AG09309 (cell line): ENCODE measurements at places on chromosomes 1 and 21.

DNA sequence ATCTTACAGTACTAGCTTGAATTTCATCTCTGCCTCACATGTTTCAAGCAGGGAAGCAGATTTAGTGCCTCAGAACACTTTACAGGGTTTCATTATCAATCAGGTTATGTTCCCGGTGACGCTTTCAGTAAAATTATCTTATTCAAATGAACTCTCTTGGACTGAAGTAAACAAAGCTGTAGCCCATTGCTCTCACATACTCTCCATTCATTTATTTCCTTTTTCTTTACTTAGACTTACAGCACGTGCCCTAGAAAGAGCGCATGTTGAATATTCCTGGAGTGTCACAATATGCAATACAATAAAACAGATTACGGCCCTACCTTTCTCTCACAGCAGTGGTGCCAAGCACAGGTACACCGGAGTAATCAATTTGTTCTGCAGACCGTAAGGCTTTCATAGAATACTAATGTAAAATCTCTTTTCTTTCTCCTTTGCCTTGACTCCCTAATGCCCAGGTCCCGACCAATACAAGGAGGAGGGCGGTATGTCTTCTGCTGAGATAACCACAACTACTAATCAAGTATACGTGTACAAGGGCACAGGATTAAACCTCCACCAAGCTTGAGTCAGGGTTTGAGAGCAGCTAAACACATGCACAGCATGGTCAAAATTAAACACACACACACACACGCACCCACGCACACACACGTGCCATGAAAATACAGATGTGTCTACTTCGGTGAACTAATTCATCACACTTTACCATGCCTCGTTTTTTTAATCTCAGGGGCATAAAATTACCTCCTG, 62.8 kb downstream of the NRIP1 start:
- DNase-seq = no peak

DNA sequence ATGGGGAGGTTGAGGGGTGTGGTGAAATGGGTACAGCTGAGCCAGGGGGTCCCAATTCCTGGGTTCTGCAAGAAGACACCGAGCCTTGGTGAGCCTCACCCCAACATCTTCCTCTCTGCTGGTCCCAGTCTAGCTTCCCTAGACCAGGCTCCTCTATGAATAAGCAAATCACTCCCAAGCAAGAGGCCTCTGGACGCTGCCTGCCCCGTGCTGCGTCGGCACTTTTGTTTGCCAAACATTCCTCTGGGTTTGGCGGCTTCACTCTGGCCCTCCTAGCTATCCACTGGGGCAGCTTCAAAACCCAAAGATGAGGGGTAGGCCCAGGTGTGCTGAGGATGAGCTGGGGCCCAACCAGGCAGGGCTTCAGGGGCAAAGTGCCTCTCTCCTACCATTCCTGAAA, 137.1 kb upstream of the CD34 start:
- no peak for DNase-seq

DNA sequence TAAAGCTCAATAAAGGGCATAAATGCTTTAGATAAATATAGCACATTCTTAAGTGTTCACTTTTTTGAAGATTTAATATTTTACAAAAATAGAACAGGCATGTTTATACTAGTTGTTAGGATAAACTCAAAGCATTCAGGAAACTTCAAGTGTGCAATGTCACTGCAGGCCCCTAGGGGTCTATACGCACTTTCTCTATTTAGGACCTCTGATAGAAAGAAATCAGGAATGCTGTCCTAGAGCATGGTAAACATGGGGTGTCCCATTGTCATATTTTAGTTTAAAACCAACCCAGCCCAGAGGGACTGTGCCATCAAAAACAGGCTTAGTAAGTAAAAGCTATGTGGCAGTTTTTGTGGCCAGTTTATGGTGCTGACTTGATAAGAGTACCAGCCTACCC, 102.2 kb downstream of the BARHL2 start:
- DNase-seq = no peak

GRCh38 chr1:39080831-39081270, 54.7 kb downstream of the NDUFS5 start:
- DNase-seq = no peak

DNA sequence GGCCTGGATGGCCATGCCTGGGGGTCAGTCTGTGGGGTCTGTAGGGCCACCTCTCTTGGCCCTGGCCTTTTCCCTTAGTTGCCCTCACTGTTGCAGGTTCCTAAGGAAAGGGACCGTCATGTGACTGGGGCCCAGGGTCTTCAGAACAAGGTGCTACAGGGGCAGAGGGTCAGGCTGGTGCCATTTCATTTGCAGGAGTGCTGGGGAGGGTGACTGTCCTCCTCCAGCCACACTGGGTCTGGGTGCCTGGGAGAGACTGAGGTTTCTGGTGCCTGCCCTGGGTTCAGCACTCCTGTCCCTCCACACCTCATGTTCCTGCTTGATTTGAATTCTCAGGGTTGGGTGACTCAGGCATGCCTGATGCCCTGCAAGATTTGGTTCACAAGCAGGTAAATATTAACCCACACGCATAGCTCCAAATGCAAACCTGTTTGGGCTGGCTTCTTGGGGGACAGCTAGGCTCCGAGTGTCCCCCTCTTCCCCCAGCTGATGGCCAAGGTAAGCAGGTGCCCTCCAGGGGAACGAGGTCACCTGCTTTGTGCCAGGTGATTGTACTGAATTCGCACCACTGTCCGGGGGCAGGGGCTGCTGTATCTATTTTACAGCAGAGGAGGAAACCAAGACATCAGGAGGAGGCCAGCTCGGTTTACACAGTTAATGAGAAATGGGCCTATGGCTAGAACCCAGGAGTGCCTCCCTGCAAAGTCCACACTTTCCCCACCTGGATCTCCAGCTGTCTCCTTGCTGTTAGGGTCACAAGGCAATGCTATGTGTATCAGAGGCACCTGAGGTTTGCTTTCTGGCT, 20.3 kb downstream of the ARHGEF10L start:
- no peak for DNase-seq

GRCh38 chr1:31122741-31123140, 57.2 kb upstream of the PUM1 start:
- DNase-seq = no peak

- DNase-seq = no peak
Measured at GRCh38 chr1:93061895-93062792, 16.9 kb upstream of the MTF2 start.

DNA sequence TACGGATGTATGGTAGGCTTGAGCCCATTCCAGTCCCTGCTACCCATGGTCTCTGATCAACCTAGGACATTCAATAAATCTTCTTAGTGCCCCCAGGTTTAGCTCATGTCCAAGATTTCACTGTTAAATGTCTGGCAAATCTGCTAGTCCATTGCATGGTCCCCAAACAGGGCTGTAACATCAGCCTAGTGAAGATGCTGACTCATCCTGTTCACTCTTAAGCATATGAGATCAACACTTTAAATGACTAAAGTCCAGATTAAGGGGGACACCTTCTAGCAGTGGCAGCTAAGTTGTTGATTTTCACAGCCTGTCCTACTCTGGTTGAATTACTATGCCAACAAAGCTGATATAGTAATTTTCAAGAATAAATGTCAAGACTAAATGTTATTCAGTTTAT, 46.5 kb upstream of the NUF2 start:
- no peak for DNase-seq

DNA sequence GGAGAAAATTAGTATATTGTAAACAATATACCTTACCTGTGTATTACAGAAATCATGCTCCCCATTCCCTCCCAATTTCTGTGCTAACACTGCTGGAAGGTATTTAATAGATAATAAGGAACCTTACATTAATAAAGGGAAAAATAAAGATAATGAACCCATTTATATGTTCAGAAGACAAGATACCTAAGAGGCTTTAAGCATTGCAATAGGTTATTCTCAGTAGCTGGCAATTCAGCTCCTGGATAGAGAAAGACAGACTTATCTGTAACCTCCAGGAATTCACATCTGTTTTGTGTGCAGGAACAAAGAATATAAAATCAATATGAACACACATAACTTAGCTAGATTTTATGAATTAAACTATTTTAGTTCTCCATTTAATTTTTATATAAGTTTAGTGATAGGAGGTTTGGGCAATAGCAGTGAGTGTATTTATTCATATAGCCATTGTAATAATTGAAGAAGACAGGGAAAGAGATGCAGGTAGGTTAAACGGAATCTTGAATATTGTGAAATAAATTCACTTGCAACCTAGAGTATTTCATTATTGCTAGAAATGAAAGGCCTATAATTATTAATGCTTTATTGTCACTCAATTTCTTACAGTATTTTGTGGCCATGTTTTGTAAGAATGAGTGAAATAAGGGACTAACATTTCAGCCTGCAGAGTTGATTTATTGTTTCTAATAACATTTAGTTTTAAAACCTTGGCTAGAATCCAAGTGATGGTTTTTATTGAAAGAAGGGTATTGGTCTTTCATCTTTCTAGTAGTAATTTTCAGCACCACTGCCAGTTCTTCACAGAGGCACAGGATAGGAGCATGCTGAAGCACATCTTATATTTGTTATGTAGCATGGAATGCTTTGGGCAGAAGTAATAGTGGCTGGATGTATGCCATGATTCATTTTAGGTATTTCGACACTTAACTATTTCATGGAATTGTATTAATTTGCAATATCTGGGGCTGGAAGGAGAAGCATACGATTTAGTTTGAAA, 1.5 kb downstream of the XPR1 start:
- no peak for DNase-seq

- DNase-seq = no peak
Measured at GRCh38 chr1:26728645-26729044, 32.8 kb downstream of the ARID1A start.

DNA sequence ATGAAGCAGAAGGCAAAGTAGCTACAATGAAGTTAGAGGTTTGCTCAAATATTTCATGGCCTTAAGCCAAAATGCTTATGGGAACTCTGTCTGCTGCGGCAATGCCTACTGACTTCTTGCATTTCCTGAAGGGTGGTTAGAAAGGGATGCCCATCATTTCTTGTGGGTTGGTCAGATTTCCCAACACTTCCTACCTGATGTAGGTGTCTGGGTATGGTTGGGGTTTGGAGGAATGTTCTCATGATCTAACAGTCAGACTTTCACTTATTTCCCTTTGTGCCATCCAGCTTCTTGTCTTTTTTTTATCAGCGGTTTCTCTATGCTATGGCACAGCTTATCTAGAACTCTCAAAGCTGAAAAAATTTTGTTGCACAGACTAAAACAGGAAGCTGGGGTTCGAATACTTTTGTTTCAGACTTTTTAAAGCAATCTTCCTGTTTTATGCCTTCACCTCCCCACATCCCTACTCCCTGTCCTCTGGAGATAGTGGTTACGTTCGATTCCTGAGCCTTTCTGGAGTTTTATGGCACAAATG, 307.7 kb downstream of the USP25 start:
- no peak for DNase-seq

DNA sequence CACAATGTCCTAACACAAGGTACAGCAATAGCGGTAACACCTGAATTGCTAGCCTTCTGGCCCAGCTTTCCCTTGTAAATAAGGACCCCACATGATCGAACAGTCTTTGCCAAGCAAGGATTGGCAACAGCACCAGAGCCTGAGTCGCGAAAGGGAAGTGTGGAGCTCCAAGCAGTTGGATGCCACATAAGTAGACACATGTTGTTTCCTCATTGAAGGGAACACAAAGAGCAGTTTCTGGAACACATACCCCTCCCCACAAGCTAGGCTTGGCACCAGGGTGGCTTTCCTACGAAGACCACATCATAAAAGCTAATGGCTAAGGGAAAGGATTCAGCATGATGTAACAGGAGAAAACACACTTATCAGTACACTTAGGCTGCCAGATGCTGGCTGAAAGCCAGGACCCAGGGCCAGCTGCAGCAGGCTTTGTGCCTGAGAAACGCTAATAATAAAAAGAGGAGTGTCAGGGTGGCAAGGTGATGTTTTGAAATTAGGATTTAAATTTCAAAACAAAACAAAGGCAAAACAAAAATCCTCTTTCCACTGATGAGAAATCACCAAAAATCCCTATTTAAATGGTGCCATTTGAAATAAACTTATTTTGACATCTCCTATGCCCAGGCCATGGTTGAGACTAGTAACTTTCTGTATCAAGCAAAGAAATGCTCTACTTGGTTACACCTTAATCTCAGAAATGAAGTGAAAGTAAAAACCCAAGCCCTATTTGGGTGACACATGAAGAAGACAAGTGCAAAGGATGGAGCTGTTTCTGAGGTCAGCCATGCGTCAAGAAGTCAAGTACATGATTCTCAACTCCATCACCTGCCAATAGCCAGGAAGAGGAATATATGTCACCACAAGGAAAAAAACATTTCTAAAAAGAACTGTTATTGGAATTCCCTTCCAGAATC, 11.9 kb upstream of the CPLANE2 start:
- DNase-seq = peak; percentile 80

- DNase-seq = peak; percentile 11
Measured at GRCh38 chr1:210523830-210524229, 195.1 kb downstream of the HHAT start.

DNA sequence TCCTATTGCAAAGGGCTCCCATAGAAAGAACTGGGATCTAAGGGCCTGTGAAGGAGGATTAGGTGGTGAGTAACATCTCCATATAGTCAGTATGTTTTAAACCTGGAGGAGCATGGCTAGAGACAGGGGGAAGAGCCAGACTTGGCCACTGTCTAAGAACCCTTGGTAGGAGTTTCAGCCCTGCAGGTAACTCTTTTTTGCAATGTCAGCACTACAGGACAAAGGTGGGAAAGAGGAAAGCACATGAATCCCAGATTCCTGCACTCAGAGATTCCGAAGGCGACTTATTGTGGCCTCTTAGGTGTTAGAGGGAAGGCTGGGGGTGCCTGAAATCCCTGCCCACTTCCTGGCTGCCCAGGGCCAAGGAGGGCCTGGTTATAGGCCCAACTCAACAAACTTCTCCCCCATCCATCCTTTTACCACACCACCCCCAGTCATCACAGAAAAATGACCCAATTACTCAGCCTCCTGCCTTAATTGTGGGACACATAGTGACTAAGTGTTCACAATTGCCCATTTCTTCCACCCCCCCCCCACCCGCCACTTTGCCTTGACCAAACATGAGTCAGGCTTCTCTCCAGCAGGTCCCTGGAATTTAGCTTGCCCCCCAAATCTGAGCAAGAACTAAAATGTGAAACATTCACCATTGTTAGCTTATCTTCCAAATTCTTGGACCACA, 1.9 kb upstream of the NTNG1 start:
- no peak for DNase-seq

DNA sequence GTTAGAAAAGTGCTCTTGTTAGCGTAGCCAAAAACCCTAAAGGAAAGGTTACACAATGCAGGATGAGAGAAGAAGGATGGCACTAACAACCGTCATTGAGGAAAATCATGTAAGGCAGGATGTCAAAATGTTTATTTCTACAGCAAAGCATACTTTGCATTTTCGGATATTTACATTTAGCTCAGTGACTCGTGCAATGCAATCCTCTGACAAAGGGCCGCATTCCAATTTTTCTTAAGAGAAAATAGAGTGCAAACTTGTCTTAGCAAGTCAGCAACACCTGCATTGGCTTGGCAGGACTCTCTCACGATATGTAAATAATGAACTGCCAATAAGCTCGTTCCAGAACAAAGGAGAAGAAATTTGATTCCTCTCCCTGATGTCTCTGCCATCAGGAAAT, 33.3 kb downstream of the TIAM1 start:
- DNase-seq = no peak

DNA sequence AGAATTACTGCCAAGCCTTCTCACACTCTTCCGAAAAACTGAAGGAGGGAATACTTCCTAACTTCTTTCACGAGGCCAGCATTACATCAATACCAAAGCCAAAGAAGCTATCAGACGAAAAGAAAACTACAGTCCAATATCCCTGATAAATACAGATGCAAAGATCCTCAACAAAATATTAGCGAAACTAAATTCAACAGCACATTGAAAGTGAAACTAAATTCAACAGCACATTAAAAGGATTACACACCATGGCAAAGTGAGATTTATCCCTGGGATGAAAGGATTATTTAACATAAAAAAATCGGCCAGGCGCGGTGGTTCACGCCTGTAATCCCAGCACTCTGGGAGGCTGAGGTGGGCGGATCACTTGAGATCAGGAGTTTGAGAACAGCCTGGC, 176.8 kb downstream of the FAF1 start:
- DNase-seq = no peak
